ENCODE measurements at places on chromosomes 12 and 14.

GRCh38 chr12:5166976-5167375 is 123.3 kb downstream of the KCNA5 start:
- DNase-seq, result no peak

GRCh38 chr14:30958555-30959407 is 66.7 kb upstream of the AP4S1 start:
- no peak for DNase-seq

- no peak for DNase-seq
Measured at GRCh38 chr12:32478858-32479725, 79.7 kb downstream of the FGD4 start.

DNA sequence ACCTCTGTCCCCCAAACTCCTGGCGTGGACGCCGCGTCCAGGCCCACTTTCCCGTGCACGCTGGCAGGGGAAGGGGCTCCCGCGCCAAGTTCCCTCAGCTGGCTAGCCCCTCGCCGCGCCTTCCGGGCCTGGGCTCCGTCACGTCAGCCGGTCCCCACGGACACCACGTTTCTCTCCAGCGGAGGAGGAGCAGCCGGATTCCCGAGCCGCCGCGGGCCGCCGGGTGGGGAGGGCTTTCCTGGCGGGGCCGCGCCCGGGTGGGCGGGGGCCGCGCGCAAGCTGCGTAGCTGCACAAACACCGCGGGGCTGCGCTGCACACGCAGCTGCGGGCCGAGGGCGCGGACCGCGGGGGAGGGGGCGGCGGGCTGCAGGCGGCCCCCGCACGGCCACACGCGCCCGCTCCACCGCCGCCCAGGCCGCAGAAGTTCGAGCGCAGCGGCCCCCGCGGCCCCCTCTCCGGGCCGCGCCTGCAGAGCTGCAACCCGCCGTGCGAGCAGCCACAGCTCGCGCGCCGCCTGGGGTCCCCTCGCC is 45.1 kb upstream of the PNMA1 start:
- DNase-seq, result no peak

DNA sequence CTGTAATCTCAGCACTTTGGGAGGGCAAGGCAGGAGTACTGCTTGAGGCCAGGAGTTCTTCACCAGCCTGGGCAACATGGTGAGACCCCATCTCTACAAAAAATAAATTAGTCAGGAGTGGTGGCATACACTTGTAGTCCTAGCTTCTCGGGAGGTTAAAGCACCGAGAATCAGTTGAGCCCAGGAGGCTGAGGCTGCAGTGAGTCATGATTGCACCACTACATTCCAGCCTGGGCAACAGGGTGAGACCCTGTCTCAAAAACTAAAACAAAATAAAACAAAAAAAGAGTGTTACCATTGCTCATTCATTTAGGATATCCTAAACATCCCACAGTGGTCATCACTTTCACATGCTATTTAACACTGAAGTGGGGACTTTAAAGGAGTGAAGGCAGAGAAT is 7.8 kb downstream of the NEK9 start:
- DNase-seq, result no peak

DNA sequence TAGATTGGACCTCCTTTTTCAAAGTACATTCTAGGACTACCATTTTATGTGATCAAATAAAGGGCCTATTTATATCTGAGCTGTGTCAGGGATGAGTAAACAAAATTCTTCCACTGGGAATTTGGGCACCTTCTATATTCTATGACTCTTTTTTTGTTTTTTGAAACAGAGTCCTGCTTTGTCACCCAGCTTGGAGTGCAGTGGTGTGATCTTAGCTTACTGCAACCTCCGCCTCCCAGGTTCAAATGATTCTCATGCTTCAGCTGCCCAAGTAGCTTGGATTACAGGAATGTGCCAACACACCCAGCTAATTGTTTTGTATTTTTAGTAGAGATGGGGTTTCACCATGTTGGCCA is 64.8 kb downstream of the DRAM1 start:
- DNase-seq, result no peak

GRCh38 chr14:21215130-21215878 is 53.9 kb downstream of the HNRNPC start:
- DNase-seq, result peak; percentile 47

DNA sequence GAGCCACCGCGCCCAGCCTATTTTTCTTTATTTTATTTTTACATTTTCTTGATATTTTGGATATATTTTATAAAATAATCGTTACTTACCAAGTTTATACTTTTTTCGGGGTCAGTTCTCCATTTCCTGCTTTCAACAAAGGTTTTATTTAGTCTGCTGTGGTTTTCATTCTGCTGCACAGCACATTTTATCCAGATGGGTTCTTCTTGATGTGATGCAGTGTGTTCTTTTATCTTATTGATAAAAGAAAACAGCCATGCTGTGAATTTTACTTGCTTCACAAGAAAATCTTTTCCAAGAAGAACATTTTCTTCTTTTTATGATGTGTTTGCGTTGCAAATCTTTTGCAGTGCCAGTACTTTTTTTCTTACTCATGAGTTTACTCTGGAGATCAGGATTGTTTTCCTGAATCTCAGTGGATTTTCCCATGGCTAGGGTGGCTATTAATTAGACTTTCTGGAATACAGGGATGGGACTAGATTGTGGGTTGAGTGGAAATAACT is 192.5 kb downstream of the ADGRD1 start:
- DNase-seq, result no peak

DNA sequence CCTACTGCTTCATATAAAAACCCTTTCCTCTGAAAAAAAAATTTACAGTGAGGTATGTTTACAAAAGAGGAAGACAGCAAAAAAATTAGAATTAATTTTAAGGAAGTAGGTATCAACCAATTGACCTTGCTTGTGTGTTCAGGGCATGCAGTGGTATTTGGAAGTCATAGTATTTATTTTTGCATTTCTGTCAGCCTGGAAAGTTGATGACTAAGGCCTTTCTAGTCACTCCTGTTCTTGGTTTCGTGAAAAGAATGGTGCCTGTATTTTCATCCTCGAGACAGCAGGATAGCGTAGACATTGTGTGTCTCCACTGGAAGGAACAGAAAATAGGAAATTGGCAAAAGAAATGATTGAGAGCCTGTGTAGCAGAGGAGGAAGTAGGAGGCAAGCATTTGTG is 24.5 kb downstream of the SLC16A7 start:
- DNase-seq, result no peak

DNA sequence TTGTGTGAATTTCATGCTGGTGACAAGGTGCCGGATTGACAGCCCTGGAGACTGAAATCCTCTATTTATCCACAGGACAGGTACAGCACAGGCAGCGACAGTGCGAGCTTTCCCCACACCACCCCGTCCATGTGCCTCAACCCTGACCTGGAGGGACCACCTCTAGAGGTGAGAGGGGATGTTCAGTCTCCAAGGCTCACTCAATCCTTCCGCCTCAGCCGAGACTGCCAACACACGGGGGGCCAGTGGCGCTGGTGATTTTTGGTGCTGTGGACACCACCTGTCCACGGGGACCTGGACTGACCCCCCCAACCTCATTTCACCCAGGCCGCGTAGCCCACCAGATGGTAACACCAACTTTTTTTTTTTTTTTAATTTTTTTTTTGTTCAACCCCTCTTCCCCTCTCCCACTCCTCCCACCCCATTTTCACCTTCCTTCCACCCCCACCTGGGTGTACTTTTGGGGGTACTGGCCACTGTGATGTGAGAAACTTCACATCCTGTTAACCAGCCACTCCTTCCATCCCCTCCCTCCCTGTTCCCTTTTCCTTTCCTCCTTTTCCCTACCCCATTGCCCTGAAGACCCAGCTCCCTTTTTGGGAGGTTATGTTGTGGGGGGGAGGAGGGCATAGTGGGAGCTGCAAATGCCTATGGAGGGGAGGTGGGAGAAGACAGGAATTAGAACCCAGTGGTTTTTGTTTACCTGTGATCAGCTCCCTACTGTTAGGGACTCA is 12.9 kb downstream of the PCBP2 start:
- DNase-seq, result no peak

DNA sequence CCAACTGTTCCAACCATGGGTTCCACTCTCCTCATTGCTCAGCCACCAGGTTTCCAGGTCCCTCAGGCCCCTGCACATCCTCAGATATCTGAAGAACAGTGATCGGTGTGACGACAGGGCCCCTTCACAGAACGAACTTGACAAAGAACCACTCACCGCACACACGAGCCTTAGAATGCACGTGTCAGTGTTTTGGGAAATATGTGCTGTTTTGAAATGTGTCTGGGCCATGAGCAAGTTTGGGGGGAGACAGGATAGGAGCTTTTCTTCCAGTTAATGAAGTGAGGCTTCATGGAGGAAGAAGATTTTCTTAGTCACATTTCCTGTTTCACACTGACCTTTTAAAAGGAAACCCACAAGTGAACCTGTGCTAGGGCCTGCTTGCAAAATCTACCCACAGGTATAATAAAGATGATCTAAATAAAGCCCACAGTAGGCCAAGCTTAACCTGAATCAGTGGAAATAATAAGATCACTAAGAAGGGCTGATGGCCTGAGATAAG is 58.6 kb downstream of the ZFP36L1 start:
- peak; percentile 56 for DNase-seq

DNA sequence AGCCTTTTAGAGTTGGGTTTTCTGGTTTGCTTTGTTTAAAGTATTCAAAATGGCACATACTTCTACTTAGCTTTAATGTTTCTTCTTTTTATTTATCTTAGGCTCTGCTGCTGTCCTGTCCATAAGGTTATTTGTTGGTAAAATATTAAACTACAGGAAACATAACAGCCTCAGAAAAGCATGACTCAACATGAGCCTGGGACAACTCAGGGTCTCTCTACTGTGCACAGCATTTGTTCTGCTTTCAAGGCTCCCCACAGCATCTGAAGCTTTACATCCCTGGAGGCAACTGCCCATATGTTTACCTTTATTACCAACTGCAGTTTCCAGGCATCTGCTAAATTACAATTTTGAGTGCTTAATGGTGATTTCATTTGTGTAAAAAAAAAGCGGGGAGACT is 954.2 kb upstream of the FBXO33 start:
- DNase-seq, result no peak

DNA sequence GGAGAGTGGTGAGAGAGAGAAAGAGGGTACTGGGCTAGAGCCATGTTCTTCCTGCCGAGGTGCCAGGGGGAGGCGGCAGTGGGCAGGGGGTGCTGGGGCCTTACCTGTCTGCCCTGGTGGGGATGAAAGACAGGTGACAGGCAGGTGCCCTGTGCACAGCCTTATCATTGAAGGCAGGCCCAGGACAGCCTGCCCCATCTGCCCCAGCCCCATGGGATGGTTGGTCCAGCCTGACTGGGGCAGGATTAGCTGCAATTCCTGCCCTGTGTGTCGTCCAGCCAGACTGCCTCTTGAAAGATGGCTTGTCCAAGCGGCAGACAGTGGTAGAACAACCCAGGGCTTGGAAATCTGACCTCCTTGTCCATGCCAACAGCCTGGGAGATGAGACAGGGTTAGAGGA is 67.2 kb downstream of the TSPAN11 start:
- DNase-seq, result no peak

DNA sequence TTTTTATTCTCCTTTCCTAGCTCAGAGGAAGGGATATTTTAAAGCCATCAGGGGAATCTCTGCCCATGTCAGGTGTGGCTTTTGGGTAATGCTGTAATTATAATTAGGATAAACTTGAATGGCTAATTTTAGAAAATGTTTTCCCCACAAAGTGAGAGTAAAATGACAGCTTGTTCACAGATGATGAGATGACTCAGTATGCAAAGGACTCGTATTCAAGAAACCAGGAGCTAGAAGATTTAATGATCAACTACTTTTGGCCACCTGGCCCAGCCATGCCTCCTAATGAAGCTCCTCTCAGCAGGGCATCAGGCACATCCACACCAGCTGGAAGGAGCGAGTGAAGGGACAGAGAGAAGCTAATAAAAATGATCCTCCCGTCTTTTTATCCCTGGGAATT is 29.0 kb upstream of the PLEKHG7 start:
- DNase-seq, result no peak

DNA sequence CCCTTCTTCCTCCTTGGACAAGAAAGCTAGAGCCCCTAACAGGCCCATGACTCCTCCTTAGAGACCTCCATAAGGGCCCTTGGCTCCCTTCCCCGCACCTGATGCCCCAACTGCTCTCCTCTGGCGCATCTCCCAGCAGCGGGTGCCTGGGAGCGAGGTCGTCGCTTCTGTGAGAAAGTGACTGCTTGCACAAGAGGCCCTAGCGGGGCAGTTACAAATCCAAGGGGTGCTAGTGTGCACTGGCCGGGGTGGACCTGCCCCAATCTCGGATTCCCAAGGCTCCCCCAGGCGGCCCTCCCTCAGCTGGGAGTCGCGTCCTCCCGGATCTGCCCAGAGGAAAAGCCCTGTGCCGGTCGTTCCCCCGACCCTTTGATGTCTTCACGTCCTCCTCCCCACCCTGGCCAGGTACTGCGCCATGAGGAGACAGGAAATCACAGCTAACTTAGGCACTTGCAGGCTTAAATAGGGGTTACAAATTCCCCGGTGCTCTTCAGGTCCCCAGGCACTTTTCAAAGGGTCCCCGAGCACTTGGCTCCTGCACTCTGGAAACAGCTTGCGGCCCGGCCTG is 2.8 kb downstream of the NKX2-8 start:
- no peak for DNase-seq

DNA sequence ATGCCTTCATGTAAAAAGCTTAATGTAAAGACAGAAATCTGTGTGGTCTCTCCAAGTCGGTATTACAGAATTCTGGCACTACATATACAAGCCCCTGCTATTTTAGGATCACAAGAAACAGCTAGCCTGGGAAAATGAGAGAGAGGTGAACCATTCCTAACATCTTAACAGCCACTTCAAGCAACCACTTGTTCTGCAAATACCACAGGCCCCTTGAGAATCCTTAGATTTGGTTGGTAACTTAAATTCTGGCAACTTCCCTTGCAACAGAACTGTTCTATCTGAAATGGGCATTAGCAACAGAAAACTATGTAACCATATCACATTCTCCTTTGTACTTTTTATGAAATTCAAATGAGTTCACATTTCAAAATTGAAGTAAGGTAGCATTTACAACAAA is 68.5 kb downstream of the SPPL3 start:
- no peak for DNase-seq

GRCh38 chr14:44525237-44525636 is 18.2 kb upstream of the FSCB start:
- no peak for DNase-seq

DNA sequence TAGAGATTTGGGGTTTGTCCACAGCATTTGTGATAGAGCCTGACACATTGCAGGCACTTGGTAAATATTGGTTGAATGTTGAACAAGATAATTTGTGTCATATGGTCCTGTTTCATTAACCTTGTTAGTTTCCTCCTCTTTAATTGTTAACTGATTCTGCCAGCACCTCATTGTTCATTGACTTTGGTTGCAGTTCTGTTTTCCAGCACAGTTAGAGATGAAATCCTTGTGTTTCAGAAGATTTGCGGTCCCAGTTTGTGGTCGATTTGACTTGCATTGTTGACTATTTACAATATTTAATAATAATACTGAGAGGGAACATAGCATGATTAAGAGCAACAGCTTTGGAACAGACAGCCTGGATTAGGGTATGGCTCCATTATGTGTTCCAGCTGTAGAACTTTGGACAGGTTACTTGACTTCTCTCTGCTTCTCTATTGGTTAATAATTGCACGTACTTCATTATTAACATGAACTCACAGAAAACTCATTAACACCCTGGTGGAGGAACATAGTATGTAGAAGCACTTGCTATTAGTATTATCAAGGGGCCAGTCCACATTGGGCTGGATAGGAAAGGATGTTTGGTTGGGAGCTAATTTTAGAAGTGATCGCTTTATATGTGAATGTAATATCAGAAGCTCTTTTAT is 8.7 kb downstream of the DRAM1 start:
- no peak for DNase-seq

- DNase-seq, result no peak
Measured at GRCh38 chr14:60647081-60647836, 2.0 kb downstream of the SIX1 start.

- no peak for DNase-seq
Measured at GRCh38 chr12:6891646-6892001, 13.0 kb upstream of the LRRC23 start.

GRCh38 chr14:32469388-32470160 is 140.5 kb downstream of the AKAP6 start:
- DNase-seq, result peak; percentile 23
